Activated CD4-positive, CD25-positive, alpha-beta regulatory T cell (primary cell): ENCODE measurements at places on chromosomes 1 and 21.

- no peak for DNase-seq
These were observed 13.5 kb upstream of the TEKT2 start for GRCh38 chr1:36070349-36070748.

- no peak for DNase-seq
These were observed 5.0 kb upstream of the IGFN1 start for GRCh38 chr1:201185527-201186128.

GRCh38 chr1:40141878-40142535 is 19.2 kb upstream of the RLF start:
- DNase-seq: no peak

GRCh38 chr1:81682490-81682889 is 118.2 kb upstream of the ADGRL2 start:
- no peak for DNase-seq

DNA sequence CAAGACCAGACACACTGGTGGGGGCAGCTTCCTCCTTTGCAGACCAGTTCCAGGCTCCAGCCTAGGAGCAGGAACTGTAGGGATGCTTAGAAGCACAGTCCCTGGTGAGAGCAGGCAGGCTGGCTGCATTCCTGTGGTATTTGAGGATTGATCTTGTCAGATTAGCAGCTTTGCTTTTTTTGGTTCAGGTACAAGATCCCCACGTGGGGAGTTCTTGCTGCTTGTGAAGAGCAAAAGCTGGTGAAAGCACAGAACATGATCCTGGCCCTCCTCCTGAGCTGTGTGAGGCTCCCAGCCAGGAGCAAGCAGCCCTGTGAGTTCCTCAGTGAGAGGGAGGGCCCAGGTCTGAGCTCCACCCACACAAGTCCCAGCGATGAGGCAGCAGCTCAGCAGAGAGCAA is 75.3 kb upstream of the ARTN start:
- no peak for DNase-seq

- no peak for DNase-seq
These were observed 187.7 kb downstream of the TNFSF18 start for GRCh38 chr1:172863031-172863430.

- DNase-seq: no peak
These were observed 115.1 kb upstream of the PBX1 start for GRCh38 chr1:164443836-164444235.

GRCh38 chr1:161190962-161191521 is 7.8 kb downstream of the ADAMTS4 start:
- no peak for DNase-seq

DNA sequence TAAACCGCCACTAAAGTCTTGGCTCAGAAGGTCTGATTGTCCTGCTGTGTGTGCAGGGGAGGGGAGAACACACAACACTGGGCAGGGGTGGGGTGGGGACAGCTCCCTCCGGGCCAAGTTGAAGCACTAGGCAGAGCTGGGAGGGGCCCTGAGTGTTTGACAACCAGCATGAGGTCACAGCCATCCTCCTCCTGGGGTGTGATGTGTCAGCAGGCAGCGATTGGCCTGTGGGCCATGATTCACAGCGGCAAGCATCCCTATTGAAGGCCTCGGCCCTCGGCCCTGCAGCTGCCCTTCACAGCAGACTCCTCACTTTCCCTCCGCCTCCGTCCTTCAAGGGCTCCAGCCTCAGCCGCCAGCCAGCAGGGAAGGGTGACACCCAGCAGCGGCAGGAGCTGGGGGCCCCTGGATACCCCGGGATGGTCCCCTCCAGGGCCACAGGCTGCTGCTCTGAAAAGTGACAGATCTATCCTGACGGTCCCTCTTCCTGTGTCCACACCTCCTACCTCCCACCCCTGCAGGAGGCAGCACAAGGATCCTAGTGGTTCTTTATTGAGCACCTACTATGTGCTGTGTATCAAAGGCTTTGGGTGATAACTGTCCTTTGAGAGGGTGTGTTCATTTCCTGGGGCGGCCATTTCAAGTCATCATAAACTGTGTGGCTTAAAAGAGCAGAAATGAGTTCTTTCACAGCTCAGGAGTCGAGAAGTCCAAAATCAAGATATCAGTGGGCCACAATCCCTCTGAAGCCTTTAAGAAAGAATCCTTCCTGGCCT is 66.0 kb upstream of the SLC25A33 start:
- DNase-seq: no peak

DNA sequence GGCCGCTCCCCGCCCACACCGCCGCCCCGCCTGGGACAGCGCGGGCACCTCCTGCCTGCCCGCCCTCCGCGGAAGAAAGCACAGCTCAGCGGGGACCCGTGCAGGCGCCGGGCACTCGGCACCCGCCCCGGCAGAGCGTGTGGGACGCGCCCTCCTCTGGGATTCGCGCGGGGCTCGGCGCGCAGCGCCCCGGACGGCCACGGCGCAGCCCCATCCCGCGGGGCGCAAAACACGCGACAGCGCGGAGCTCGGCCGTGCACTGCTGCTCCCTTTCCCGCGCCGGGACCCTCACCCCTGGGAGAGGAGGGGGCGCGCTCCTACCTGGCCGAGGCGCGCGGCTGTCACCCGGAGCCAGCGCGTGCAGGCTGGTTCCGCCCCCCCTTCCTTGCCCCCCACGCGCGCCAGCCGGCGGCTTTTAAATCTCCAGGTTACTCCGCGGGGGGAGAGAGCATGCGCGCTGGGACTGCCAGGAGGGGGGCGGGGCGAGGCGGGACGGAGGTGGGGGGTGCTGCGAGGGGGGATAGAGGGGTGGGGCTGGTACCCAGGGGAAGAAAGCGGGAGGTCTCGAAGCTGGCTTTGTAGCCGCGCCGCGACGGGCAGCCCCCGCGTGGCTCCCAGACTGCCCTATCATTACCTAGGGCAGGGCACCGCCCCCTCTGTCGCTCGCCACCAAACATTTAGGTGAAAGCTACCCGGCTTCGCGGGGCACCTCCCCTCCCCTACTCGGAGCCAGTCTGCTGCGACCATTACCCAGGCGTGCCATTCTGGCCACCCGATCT is at the start of gene SLC45A3:
TSS of gene SLC45A3 (minus strand) at position 437 of the 779 bp plus-strand sequence. CDS start 15,853 bp downstream, outside the sequence.
- peak; percentile 18 for DNase-seq

GRCh38 chr21:21148514-21148913 is 150.3 kb downstream of the NCAM2 start:
- DNase-seq: no peak

DNA sequence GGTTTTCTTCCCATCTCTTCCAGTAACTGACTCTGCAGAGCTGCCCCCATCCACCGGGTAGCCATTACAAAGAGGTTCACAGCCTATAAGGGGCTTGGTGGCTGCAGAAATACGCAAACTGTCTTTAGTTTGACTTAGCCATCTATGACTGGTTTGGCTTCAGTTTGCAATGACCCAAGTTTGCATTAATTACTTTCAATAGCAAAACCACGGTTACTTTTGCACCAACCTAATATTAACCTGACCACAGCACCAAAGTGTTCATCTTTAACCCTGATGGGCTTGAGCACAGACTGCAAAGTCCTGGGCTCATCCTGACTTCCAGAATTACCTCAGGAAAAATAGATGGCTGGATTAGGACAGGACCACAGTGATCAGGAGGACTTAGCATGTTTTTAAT is 2.2 kb upstream of the HAO2 start:
- DNase-seq: no peak

- no peak for DNase-seq
These were observed 104.6 kb upstream of the TENT5C start for GRCh38 chr1:117501281-117501680.

DNA sequence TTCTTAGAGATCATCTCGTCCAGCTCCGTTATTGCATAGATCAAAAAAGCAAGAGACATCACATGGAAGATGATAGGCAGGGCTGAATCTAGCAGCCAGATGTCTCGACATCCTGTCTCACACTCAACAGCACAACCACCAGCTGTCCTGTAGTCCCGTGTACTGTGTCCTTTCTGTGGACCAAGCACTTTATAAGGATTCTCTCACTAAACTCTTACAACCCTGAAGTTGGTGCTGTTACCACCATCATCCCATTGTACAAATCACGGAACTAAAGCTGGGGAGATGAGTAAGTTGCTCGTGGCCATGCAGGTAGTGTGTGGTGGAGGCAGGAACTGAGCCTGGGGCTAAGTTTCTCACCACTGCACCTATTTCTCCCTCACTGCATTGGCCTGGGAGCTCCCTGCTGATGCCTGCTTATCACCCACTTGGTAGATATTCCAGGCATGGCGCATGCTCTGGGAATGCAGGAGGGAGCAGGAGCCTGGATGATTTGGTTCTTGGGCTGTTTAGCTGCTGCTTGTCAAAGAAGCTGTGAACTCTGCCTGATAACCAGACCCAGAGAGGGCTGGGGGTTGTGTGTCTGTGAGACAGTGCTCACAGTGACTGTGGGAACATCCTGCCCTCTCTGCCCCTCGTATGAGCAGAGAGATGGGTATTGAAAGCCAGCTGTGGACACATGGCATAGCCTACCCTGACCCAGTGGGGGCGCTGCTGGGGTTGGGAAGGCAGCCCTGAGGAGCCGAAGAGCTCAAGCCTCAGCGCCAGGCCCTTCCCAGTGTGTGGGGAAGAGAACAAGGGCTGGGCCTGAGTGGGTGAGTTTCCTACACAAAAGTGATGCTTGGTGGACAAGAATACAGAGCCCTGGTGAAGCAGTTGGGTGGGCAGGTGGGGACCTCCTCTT is 13.6 kb downstream of the PPFIA4 start:
- no peak for DNase-seq

DNA sequence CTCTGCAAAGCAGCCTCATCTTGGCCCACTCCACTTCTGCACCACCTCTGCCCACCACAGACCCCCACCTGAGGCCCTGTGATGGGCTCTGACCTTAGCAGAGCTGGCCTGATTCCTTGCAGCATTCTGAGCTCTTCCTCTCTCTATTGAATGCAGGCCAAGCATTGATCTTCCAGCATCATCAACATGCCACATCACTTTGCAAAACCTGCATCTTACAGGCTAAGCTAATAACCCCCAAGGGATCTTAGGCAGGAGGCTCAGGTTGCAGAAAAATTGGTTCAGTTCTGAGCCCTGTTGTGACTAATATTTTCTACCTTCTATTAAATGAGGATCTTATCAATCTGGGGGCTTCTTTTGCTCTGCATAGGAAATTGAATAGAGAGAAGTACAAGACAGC is 78.7 kb downstream of the ATP1A1 start:
- DNase-seq: no peak

DNA sequence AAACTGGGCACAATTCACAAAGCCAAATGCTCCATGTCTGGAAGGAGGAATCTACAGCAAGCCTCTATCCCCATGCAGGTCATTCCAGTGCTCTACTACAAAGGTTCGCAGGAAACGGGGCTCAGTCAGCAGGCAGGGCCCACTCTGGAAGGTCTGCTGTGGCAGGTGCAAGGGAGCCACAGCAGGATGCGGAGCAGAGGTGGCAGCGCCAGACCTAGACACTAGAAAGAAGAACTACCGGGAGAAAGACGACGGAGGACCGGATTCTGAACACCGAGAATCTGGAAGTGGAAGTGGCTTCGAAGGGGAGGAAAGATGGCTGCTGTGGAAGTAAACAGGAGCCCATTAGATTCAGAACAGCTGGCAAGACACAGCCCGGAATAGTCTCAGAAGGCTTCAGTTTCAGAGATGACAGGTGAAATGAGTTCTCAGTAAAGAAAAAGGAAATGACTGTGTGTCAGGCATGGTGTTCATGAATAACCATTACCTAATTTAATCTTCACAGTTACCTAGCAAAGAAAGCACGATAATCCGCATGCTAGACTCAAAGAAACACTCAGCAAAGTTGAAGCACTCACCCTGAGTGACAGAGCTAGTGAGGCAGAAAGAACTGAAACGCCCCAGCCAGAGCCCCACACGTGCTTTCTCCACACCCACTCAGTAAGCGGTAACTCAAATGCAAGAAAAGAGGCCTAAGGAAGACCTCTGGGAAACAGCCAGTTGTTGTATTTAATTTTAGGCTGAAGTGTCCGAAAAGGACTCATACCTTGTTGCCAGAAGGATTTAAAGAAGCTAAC is 21.4 kb downstream of the SETD4 start:
- no peak for DNase-seq

DNA sequence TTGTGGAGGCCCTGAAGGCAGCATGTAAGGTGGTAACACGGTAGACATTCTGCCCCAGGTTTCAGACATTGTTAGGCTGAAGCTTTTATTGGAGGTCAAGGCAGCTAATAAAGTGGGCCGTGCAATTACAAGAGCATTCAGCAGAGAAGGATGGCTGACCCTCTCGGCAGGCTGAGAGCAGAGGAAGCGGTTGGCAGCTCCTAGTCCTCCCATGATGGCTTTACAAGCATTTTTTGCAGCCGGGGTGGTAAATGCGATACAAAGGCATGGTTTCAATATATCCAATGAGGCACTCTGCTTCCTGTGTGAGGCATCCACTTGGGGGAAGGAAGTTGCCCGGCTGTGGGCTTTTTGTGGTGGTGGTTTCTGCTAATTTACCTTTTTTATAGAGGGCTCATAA is 14.6 kb downstream of the KIF26B start:
- DNase-seq: no peak

GRCh38 chr1:40783001-40783905 is at the start of gene KCNQ4:
Gene KCNQ4, plus strand, starts transcription at chr1:40783787. Its CDS starts 307 bp downstream, at chr1:40784094.
- DNase-seq: no peak

DNA sequence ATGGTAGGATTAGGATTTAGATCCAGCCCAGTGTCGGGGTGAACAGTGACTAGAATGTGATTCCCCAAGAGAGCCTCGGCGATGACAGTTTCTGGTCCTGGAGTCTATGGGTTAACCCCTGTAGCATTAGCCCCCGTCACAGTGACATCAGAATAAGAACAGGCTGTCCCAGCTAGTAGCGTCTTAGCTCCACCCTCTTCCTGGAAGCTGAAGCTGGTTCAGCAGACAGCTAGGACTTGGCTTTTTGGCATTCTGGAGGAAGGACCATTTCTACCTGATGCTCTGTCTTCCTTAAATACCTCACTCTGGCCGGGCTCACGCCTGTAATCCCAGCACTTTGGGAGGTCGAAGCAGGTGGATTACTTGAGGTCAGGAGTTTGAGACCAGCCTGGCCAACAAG is 5.0 kb downstream of the NDUFS2 start:
- DNase-seq: no peak

GRCh38 chr1:6133146-6133895 is 46.8 kb downstream of the CHD5 start:
- no peak for DNase-seq

- no peak for DNase-seq
These were observed 155.8 kb upstream of the BRINP3 start for GRCh38 chr1:190633488-190633887.

DNA sequence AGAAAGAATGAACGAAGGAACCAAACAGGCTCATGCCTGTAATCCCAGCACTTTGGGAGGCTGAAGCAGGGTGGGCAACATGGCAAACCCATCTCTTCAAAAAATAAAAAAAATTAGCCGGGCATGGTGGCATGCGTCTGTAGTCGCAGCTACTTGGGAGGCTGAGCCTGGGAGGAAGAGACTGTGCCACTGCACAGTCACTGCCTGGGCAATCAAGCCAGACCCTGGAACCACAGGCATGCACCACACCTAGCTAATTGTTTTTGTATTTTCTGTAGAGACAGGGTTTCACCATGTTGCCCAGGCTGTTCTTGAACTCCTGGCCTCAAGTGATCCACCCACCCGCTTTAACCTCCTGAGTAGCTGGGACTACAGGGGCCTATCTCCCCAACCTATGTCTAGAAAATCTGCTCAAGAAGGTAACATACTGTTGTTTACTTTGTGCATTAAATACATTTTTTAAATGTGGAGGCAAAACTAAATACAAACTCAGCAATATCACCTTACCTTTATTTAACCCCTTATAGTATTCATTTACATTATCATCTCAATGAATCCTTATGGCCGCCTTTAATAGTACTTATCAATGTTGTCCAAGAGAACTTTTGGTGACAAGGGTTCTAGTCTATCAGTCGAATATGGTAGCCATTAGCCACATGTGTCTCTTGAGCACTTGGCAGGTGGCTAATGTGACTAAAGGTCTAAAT is 2.7 kb downstream of the KHDC4 start:
- no peak for DNase-seq

- no peak for DNase-seq
These were observed 26.5 kb downstream of the SCCPDH start for GRCh38 chr1:246750752-246751151.

- DNase-seq: no peak
These were observed 7.8 kb upstream of the CYB5R1 start for GRCh38 chr1:202974856-202975255.
